Stimulated activated CD8-positive, alpha-beta memory T cell treated with anti-CD3 and anti-CD28 coated beads, Interleukin-7, amount 100 ng/mL, for 4 hours (primary cell): ENCODE measurements at places on chromosomes 12 and 14.

DNA sequence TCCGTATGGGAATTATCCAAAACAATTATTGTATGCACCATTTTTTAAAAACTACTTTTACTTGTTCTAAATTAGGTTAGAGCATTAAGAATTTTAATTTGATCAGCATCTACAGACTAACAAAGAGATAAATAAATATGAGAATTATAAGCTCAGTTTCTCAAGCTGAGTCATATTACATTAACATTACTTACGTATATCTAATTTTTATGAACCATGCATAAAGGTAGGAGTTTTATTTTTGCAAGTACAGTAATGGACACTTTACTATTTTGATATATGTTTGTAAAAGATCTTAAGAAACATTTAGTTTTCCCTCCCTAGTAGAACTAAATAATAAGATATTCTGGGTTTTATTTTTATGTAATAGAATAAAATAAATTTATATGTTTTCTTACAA, 410.1 kb downstream of the TMEM117 start:
- no peak for DNase-seq

DNA sequence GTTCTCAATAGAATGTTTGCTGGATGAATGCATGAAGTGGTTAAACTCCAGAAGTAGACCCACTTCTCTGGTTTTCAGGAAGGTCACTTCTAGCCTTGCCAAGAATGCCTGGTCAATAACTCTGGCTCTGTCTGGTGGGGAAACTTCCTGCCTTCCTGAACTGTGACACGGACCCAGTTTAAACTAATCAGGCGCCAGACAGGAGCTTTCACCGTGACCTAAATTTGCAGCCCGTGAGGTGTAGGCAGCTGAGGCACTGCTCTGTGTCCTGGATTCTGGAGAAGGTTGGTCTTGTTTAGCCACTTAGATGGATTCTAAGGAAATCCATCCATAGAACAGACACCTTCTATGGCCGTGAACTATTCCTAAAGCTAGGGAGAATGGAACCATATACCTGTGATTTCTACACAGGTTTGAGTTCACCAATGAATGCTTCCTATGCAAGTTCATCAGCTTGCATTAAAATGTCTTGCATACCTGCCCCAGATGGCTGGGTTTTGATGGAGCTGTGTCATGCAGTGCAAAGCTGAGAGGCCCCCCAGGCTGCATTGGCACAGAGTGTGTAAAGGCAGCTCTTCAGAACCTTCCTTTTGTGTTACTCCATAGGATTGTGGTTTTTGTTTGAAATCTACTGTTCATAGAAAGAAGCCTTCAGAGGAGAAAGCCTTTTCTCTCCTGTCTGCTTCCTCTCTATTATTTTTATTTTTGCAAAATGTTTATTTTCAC, 4.4 kb downstream of the CHST11 start:
- no peak for DNase-seq

DNA sequence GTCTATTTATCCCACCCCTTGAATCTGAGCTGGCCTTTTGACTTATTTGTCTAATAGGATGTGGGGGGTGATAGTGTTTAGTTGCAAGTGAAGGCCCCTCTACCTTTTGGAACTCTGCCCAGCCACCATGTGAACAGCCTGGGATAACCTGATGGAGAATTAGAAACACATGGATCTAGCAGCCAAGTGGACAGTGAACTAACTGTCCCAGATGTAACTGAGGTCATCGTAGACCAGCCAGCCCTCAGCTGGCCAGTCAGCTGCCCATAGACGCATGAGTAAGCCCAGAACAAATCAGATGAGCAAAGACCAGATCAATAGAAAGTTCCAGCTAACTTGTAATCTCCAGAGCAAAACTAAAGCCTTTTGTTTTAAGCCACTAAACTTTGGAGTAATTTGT, 19.0 kb downstream of the KLRB1 start:
- no peak for DNase-seq

DNA sequence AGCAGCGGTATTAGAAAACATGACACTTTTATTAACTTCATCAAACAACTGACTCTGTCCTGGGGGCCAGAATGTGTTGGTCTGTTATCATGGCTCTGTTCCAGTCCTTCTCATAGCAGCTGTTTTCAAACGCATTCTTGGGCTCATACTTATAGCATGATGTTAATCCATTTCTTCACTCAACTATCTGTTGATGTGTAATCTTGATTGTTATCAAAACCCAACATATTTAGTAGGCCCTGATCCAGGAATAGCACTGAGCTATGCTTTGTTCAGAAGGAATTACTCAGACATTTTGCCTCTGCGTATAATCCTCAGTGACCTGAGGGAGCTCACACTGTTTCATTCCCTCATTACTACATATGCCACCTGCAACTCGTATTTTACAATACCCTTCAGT, 315.9 kb downstream of the BMP4 start:
- DNase-seq = no peak

DNA sequence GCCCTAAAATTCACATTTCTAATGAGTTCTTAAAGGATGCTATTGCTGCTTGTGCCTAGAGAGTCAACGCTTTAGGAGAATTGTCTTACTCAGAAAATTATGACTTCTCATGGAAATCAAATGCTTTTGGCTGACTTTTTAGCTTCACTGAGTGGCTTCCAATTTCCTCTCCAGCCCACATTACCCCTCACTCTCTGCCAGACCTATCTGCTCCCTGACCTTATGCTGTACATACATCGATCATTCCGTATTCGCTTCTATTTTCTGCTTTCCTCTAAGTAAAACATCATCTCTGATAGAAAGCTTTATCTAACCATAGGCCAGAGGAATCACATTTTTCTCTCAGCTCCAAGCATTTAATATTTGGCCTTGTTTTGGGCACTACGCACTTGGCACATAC, 12.5 kb upstream of the SMCO3 start:
- no peak for DNase-seq

GRCh38 chr14:103385929-103386712, 906 bp downstream of the MARK3 start:
- DNase-seq = no peak

GRCh38 chr12:47419497-47419896, 286.3 kb downstream of the RPAP3 start:
- no peak for DNase-seq

DNA sequence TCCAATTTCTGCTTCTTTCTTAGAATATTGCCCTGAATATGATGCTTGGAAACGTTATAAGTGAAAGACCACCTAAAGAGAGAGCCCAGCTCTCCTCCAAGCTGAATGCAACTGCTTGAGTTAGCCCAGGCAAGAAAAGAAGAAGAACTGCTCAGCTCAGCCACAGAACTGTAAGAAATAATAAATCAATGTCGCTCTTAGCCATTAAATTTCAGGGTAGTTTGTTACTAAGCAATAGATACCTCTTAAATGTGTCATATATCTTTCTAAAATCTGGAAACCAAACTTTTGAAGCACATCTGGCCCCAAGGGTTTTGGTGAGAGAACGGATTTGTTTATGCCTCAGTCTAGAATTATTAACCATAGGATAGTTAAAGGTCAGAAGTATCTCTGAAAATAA, 50.4 kb downstream of the SLC6A15 start:
- DNase-seq = no peak

DNA sequence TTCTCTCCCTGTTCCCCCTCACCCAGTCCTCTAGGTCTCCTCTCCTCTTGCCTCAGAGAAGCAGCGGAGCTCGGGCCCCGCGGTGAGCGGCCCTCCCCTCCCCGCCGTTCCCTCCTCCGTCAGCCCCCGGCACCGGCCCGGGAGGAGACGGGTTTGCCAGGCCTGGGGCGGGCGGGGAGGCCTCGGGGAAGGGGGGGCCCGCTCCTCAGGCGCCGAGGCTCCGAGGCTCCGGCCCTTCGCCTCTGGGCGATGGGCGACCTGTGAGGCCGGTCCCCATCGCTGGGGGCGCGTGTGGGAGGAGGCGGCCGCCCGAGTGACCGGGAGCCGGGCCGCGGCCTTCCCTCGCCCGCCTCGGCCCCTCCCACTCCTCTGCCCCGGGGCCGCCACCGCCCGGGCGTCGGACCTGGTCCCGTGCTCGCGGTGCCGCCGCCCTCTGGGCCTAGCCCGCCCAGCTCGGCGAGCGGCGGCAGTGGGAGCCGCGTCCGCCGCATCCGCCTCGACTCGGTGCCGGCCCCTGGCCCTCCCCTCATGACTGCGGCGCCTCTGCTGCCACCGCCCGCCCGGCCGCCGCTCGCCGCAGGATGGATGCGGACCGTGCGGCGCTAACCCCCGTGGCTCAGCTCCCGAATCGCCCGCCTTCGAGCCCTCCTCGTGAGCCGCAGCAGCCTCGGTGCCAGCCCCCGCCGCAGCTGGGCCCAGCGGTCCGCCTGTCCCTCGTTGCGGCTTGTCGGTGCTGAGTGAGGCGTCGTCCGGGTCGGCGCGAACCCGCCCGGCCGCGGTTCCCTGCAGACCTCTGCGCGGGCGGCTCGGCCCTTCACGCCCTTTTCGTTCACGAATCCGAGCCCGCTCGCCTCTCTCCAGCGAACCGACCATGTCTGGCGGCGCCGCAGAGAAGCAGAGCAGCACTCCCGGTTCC, 574 bp downstream of the WNK1 start:
- no peak for DNase-seq

GRCh38 chr14:23123419-23123818, 4.4 kb upstream of the CEBPE start:
- DNase-seq = no peak

GRCh38 chr14:68688872-68689371, 103.9 kb downstream of the ZFP36L1 start:
- DNase-seq = no peak

GRCh38 chr12:68291396-68292036, 38.1 kb upstream of the IL22 start:
- no peak for DNase-seq

DNA sequence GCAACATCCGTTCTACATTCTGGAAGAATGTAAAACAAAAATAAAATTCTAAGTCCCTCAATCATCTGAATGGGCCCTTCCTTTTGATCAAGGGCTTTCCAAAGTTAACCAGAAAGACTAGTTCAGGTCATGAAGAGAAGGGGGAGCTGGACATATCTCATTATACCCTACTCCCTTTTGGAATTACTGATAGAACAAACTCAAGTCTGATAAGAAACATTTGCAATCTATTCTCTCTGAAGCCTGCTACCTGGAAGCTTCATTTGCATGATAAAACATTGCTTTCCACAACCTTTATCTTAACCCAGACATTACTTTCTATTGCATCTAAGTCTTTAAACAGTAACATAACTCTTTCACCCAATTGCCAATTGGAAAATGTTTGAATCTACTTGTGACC, 8.3 kb upstream of the ACSM4 start:
- DNase-seq = no peak

GRCh38 chr12:65868133-65868705, 43.9 kb downstream of the HMGA2 start:
- no peak for DNase-seq

DNA sequence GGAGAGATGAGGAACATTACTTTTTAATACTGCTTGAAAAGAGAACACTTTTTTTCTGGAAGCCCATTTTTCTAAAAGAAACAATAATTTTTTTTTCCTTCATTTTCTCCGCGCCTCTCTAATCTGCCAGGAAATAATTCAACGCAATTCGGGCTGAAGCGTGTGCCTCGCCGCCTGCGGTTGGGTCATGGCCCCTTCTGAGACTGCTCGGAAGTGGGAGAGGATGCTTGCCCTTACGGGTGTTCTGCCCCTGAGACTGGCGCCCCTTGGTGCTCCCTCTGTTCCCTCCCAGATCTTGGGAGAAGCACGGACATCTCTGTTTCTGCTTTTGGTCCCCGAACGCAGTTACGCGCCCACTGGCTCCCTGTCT, 332 bp upstream of the TBC1D30 start:
- no peak for DNase-seq

DNA sequence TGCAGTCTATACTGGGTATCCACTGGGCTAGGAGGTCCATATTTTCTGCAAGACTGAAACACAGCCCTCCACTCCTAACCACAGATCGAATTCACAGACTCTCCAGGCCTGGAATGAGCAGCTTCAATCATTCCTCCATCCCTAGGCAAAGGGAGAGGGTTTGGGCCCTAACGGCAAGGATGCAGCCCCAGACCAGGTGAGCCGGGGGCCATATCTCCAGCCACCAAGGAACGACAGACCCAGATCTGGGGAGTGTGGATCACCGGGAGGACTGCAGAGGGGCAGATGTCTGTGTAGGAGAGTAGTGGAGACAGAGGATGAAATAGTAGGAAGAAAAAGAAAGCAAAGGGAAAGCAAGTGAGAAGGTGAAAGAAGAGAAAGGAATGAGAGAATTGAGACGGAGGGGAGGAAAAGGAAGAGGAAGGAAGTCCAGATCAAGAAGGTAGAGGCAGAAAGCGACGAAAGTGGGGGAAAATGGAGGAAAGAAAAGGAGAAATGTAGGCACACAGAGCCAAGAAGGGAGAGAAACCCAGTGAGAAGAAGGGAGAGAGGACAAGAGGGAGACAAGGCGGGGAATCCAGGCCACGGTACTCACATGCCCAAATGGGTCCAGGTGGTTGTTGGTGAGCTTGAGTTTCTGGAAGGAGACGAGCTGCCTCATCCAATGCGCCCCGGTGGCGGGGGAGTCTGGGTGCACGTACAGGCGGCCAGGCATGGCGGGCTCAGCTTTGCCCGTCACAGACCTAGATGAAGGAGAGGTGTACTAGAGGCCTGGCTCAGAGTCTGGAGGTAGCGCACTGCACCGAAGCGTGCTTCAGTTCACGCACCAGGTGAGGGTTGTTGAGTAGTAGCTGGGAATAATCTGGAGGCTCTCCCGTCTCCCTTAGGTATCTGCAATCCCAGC, 7.7 kb downstream of the TBX5 start:
- no peak for DNase-seq

GRCh38 chr12:114476159-114476558, 70.2 kb upstream of the TBX5 start:
- DNase-seq = no peak

- no peak for DNase-seq
Observed at GRCh38 chr12:80271780-80272179, 172.3 kb upstream of the PTPRQ start.

DNA sequence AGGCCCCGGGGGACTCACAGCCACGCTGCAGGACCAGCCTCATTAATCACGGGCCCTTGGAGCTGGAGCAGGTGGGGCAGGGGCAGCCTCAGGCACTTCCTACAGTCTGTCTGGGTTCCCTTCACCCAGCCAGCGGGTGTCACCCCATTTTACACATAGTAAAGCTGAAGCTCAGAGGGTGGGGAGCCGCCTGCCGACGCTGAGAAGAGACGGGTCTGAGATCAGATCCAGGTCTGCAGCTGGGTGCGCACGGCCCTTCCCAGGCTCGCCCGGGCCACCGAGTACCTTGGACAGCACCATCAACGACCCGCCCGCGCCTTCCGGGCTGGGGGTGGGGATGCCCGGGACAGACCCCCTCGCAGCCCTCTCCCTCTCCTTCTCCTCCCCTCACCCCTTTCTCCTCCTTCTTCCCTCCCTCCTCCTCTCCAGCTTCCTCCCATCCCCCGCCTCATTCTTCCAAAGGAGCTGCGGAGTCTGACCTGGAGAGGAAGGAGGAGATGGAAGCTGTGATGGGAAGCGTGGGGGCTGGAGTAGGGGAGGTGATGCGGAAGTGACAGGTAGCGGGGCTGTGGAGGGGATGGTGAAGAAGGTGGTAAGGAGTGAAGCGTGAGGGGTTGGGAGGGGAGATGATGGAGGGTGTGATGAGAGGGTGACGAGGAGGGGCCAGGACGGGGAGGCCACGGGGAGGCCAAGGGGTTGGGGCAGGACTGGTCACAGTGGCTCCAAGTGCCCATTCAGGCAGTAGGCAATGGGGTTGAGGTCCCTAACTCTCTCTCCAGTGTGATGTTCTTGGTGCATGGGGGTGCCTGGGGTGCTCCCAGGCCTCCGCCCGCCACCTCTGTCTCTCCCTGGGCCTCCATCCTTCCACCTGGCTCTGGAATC, 8.8 kb downstream of the DTX1 start:
- DNase-seq = no peak
